ENCODE measurements at places on chromosomes 3 and 15.
A peak's percentile ranks its signal among the peaks of the same experiment; 100 is the strongest.

GRCh38 chr3:138066383-138066782, 49.0 kb downstream of the DZIP1L start:
- no peak for DNase-seq

- no peak for DNase-seq
Observed at GRCh38 chr3:118688396-118688884, 346.2 kb downstream of the IGSF11 start.

DNA sequence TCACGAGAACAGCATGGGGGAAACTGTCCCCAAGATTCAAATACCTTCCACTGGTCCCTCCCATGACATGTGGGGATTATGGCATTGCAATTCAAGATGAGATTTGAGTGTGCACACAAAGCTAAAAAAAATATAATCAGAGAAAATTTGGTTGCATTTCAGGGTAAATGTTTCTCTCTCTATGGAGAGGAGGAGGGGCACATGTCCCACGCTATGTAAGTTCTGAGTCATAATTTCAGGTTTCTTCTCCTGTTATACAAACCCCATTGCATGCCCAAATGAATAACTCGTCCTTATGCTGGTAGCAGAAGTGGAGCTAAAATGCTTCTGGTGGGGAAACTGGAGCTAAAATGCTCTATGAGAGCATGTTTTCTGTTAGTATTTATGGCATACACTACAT, 209.7 kb upstream of the DCBLD2 start:
- DNase-seq: no peak

GRCh38 chr3:8987645-8988383, 24.5 kb upstream of the RAD18 start:
- peak; percentile 62 for DNase-seq

DNA sequence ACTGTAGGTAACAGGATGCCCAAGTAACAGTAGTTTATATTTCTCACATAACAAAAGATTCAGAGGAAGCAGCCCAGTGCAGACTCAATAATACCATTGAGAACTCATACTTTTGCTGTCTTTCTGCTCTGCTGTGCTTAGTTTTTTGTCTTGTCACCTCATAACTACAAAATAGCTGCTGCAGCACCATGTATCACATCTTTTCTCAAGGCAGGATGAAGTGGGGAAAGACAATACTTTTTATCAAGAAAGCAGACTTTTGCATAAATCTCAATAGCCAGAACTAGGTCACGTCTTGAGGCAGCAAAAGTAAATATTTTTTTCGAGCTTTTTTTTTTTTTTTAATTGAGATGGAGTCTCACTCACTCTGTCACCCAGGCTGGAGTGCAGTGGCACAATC, 39.6 kb upstream of the SYN2 start:
- no peak for DNase-seq

DNA sequence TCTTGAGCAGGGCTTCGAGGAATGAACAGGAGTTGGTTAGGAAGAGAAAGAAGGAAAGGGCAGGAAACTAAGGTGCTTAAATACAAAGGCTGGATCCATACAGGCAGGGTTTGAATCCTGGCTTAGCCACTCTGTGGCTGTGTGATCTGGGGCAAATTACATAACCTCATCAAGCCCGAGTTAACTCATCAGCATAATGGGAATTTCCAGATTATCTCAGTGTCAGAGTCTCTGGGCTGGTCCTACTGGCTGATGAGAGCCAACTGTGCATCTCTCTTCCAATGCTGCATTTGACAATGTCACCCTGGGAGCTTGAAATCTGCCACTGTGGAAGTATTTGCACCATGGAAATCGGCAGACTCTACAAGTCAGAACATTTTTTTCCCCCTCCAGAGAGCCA, 83.8 kb upstream of the SLC6A6 start:
- DNase-seq: no peak

- no peak for DNase-seq
Observed at GRCh38 chr15:58065445-58066041, at the start of gene ALDH1A2. Gene ALDH1A2 (minus strand): TSS chr15:58065711. CDS start chr15:58065650, 61 bp downstream.

DNA sequence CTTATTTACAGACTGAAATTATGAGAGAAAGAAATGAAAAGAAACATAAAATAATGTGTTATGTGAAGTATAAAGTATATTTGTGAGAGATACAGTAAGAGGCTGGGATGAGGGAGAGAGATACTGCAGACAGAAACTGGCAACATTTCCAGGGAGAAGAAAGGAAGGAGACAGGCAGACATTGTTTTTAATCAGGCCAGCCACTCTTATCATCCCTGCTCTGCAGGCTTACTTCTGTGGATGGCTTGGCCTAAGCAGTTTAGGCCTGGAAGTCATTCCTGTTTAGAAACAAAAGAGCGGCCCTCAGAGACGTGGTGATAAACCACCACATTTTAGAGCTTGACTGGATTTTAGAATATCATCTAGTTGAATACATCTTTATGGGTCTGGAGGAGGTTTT, 12.4 kb downstream of the PCCB start:
- no peak for DNase-seq

DNA sequence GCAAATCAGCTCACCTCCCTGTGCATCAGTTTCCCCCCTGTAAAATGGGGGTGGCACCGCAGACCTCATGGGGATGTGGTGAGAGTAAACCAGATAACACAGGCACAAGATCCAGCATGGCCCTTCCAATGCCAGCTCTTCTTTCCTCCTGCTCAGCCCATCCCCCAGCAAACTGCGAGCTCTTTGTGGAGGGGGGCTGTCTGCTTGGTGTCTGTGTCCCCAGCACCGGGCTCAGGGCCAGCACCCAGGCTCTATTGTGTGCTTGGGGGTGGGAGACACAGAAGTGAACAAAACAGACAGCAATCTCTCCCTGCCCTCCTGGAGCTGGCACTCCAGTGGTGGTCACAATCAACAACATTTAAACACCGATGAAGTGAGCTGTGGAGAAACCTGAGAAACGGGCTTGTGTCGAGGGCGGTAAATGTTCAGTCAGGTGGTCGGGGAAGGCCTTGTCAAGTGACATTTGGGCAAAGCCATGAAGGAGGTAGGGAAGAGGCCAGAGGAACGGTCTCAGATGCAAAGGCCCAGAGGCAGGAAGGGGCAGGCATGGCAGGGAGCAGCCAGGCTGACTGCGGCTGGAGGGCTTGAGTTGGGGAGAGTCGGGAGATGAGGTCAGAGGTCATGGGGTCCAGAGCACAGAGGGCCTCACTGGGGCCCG, 28.4 kb downstream of the GRIP2 start:
- DNase-seq: no peak

- DNase-seq: no peak
Observed at GRCh38 chr3:109563149-109563548, 225.8 kb upstream of the DPPA4 start.

GRCh38 chr3:71305231-71306206, 278.0 kb downstream of the FOXP1 start:
- DNase-seq: peak; percentile 66

- DNase-seq: no peak
Observed at GRCh38 chr15:20646529-20647142, 105.0 kb upstream of the GOLGA6L6 start.

DNA sequence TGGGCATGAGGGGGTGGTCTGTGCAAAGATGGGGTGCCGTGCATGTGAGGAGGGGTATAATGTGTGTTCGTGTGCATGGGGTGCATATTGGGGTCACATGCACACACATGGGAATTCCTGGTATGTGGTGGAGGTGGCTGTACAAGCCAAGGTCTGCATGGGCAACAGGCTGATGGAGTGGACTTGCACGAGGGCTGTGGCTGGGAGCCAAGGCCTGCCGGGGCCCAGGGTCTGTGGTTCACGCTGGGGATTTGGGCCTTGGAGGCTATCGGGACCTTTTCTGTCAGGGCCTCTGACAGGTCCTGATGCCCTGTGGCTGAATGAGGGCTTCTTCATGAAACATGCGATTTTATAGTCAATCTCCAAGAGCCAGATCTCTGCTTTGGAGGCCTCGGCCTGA, 9.8 kb upstream of the PLXND1 start:
- DNase-seq: no peak

DNA sequence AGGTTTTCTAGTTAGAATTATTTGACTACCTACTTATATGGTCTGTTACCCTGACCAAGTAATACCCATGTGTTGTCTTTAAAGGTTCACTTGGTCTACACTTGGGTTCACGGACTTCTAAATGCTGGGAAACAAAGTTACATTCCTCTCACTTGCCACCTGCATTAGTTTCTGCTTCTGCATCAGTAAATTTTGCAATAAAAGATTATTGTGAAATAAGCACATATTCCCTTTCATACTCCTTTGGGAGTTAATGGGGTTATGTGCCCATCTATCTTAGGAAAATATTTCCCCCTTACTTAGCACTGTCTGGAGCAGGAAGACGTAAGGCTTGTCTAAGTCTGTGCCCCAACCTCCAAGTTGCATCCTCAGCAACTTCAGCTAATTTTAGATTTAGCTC, 160.7 kb downstream of the FRMD5 start:
- DNase-seq: peak; percentile 49

DNA sequence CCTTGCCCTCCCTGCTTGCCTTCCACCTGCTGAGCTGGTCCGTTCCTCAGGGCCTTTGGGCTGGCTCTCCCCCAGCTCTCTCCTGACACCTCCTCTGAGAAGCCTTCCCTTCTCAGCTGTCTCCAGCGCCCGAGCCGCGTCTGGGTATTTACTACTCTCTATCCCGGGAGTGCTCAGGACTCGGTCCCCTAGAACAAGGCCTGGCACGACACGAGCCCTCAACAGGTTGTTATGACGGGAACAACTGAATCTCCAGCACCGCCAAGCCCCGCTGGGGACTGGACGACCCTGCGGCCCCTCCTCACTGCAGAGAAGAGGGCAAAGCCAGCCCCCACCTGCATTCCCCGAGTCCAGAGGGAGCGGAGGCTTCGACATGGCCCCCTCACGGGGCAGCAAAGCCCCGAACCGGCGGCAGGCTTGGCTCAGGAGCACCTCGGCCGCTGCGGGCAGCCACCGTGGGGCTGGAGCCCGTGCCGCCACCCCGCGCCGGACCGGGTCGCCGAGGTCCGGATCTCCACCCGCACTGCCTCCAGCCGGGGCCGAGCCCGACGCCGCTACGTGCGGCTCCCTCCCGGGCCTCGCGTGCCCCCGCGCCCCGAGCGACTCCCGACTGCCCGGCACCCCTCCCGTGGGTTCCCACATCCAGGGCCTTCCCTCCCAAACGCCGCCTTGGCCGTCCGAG, 792 bp downstream of the TPRA1 start:
- DNase-seq: no peak

- peak; percentile 89 for DNase-seq
Observed at GRCh38 chr3:120177151-120177550, 82.9 kb upstream of the GSK3B start.

GRCh38 chr3:183533412-183534132, 21.9 kb downstream of the KLHL6 start:
- DNase-seq: no peak
